ENCODE measurements at places on chromosomes 11 and 22.

- no peak for DNase-seq
Observed at GRCh38 chr11:35664977-35665441, 2.4 kb downstream of the TRIM44 start.

- DNase-seq, result no peak
Observed at GRCh38 chr22:40592352-40593113, 44.0 kb downstream of the MRTFA start.

DNA sequence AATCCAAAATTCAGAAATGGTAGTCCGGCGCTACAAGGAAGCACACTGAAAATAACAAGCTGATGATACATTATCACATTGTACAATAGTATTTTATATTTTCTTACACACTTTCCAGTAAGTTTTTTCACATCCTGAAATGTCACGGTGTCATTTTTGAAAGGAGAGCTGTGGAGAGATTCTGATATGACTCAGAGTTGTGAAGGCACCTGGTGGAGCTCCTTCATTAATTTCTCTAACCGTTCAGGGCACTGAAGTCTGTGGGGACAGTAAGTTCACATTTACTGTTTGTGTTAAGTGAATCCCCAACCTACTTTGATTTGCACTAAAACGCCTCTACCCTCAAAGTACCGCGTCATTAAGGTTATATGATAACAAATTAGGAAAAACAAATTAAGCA is 13.3 kb downstream of the LDHAL6A start:
- DNase-seq, result no peak

DNA sequence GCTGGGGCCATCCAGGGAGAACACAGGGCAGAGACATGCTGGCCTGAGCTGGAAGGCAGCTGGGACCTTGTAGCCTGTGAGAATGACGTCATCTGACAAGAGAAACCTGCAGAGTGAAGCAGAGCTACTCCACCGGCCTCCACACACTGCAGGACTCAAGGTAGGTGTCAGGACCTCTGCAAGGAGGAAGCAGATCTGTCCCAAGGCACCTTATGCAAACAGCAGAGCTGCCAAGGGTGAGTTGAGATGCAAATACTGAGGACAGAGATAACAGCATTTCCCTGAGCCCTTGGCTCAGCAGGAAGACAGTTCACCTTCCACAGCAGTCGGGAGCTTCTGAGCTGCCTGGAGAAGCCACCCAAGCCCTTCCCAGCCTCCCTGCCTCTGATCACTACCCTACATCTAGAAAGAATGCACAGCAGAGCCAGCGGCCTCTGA is 51.9 kb upstream of the IGSF9B start:
- DNase-seq, result no peak

- no peak for DNase-seq
Observed at GRCh38 chr11:64845129-64845775, 799 bp upstream of the CDC42BPG start.

DNA sequence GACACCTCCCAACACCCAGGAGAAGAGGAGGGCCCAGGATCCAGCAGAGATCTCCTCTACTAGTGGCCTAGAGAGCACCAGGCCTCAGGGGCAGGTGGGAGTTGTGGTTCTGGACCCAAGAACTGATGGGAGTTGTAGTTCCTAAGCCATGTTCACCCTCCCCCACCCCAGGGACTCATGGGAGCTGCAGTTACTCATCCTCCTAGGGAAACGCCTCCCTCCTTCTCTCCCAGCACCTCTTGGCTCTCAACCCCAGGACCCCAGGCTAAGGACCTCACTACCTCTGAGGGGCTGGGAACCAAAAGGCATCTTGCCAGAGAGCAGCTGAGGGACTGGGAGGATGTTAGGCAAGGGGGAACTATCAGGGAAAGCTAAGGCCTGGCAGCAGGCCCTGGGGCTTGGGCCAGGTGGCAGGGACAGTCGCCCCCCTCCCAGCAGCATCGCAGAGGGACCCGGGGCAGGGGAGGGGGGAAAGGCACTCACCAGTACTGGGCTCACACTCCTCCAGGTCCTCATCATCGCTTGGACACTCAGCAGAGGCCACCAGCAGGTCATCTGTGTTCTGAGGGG is 28.9 kb downstream of the SLC22A12 start:
- DNase-seq, result peak; percentile 54

- no peak for DNase-seq
Observed at GRCh38 chr22:24926849-24927579, 19.5 kb downstream of the LHFPL7 start.

- no peak for DNase-seq
Observed at GRCh38 chr22:20121856-20122415, 4.9 kb upstream of the TRMT2A start.

GRCh38 chr22:38569972-38570778 is at the start of gene DMC1:
DMC1 (minus strand) TSS chr22:38570183; CDS start chr22:38568256, 1,927 bp downstream.
- peak; percentile 100 for DNase-seq

DNA sequence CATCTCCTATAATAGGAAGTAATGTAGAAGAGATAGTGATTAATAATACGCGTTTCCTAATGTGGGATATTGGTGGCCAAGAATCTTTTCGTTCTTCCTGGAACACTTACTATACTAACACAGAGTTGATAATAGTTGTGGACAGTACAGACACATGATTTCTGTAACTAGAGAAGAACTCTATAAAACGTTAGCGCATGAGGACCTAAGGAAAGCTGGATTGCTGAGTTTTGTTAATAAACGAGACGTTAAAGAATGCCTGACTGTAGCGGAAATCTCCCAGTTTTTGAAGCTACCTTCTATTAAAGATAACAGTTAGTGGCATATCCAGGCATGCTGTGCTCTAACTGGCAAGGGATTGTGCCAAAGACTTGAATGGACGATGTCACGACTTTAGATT is 83.3 kb downstream of the GGT1 start:
- DNase-seq, result no peak

DNA sequence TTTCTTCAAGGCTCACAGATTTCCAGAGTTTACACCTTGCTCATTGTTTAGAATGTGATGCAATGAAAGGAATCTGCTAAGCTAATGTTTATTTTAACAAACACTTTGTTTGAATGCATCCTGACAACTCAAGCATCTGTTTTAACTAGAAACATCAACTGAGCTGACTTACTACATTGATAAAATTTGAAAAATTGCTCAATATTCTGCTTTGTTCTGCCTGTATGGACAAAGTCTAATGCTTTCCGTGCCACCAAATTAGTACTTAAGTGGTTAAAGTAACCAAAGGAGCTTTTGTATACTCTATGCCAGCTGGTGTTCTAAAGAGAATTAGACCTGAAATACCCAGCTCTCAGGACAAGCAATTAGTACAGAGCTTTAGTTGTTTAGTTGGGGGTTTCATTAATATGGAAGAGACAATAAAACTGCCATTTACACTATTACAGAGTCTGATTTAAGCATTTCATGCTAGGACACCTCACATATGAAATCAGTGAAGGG is 105.2 kb downstream of the MAML2 start:
- no peak for DNase-seq

DNA sequence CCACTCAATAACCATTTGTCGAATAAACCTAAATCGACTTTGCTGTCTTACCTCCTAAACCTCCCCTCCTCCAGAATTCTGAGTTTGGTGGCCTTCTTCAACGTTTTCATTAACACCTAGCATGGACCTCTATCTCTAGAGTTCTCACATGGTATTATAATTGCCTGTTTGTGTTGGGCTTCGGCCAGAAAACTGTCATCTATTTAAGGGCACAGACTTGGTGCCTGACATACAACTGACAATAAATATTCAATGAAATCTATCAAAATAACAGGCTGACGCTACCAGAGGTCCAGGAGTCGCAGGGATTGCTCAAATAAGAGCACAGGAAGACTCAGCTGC is 687 bp downstream of the ALKBH8 start:
- no peak for DNase-seq

All from activated CD4-positive, alpha-beta T cell treated with anti-CD3 and anti-CD28 coated beads for 36 hours (primary cell).